Thoracic aorta (tissue), 2 donors: ENCODE measurements at places on chromosomes 16 and 17.

DNA sequence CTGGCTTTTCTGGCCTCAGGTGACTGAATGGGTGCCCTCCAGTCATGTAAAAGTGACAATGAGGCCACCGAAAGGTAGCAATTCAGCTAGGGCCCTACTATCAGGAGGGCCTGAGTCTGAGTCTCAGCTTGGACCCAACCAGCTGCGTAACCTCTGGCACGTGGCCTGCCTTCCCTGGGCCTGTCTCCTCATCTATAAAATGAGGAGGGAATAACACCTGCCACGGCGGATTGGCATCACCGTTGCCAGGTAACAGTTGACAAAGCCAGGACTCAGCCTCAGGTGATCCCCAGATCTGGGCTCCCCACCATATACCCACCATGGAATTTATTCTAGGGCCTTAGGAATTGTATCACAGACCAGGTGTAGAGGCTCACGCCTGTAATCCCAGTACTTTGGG is 217.1 kb downstream of the KATNIP start:
- DNase-seq, result no peak
- H3K4me1 ChIP-seq, result peaks cover 33% of the 10 kb centered on the region
- no peaks in the 10 kb centered on the region for H3K27me3 ChIP-seq
- H3K27ac ChIP-seq, result no peak overlapping the region
- peaks cover 7% of the 10 kb centered on the region for H3K36me3 ChIP-seq
- no peak overlapping the region for H3K4me3 ChIP-seq

- no peaks in the 10 kb centered on the region for H3K27me3 ChIP-seq
- no peaks in the 10 kb centered on the region for H3K36me3 ChIP-seq
- H3K27ac ChIP-seq, result no peak overlapping the region
- peaks cover 19% of the 10 kb centered on the region for H3K4me1 ChIP-seq
- DNase-seq, result no peak
Measured at GRCh38 chr17:75592348-75593020, 4.9 kb downstream of the MYO15B start.

GRCh38 chr17:78842881-78843565 is 2.4 kb upstream of the USP36 start:
- no peak for DNase-seq
- no peak overlapping the region for H3K4me3 ChIP-seq
- no peaks in the 10 kb centered on the region for H3K27me3 ChIP-seq
- H3K4me1 ChIP-seq, result peaks cover 25% of the 10 kb centered on the region

DNA sequence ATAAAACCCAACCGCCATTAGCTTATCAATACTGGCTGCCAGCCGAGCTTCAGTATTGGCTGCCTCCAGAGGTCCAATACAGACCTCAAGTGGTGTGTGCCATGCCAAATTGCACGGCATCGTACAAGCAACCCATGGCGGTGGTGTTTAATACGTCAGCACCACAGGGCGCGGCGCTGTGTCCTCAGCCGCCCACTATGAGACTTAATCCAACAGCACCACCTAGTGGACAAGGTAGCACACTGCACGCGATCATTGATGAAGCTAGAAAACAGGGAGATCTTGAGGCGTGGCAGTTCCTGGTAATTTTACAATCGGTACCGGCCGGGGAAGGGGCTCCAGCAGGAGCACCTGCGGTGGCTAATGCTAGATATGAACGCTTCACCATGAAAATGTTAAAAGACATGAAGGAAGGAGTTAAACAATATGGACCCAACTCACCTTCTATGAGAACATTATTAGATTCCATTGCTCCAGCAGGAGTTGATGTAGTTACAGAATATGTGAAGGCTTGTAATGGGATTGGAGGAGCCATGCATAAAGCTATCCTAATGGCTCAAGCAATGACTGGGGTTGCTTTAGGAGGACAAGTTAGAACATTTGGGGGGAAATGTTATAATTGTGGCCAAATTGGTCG is 15.4 kb downstream of the FLYWCH1 start:
- no peaks in the 10 kb centered on the region for H3K27me3 ChIP-seq
- peak; percentile 79 for DNase-seq
- no peak overlapping the region for H3K27ac ChIP-seq
- H3K4me1 ChIP-seq, result no peaks in the 10 kb centered on the region
- peak overlapping the region; percentile 56 for H3K4me3 ChIP-seq

- peak overlapping the region; percentile 94 for H3K27ac ChIP-seq
- H3K4me3 ChIP-seq, result peak overlapping the region; percentile 82
- H3K36me3 ChIP-seq, result peaks cover 3% of the 10 kb centered on the region
Measured at GRCh38 chr17:61410141-61411010, 10.7 kb downstream of the TBX2 start.
